Neural crest cell (in vitro differentiated cells): ENCODE measurements at places on chromosomes 16 and 17.

- DNase-seq = no peak
Measured at GRCh38 chr16:31472709-31473203, 804 bp downstream of the TGFB1I1 start.

GRCh38 chr16:11039726-11040125 lies 95.4 kb downstream of the CLEC16A start:
- no peak for DNase-seq

DNA sequence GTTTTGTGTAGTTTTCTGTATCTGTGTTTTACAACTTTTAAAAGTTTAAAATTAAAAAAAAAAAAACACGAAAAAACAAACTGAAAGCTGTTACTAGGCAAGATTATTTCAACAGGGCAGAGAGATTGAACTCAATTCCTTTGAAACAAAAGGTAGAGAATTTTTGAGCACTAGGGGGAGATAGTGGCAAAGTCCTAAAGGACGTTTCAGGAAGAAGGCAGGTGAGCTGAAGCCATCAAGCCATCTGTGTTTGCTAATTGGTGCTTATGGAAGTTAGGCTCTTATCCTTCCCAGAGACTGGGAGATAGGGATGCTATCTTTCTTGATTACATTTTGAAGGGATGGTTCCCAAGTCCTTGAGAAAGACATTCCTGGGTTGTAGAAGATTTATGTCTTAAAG lies 70.6 kb upstream of the CLEC3A start:
- DNase-seq = no peak

DNA sequence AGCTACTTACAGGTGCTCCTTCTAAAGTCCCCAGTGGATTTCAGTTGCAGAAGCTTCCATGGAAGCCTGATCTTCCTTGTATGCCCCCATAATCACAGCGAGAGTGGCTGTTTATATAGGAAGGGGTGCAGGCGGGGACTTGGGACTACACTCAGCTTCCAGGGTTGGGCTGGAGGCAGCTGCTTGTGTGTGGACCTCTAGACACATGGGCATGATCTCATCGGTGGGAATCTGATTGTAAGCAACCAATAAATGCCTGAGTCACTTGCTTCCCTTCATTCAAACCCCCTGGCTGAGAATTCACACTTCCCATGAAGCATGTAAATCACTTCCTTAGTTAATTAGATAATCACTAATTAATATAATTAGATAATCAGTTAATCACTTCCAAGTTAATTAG lies 1.0 kb upstream of the KRT20 start:
- DNase-seq = no peak

DNA sequence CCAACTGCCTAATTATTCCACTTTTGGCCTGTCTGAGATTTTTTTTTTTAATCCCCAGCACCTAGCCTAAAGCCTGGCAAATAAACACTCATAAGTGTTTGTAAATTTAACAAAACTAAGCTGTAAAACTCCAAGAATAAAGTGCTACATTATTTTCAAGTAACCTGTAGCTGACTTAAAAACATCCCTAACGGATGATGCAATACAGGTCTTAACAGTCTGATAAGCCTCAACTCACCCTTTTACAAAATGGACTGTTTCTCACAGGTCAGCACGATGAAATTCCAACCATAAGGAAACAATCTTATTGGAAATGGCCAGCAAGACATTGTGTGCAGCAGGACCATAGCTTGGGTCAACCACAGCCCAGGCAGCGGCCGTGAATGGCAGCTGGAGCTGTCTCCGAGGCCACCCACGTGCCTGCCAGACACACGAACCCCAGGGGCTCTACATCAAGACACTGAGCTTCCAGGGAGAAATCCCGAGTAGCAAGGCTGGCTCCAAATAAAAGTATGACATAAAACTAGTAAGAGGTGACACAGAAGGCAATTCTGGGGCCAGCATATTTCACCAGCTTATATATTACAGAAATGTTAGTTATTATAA lies 58.9 kb downstream of the NDEL1 start:
- no peak for DNase-seq

DNA sequence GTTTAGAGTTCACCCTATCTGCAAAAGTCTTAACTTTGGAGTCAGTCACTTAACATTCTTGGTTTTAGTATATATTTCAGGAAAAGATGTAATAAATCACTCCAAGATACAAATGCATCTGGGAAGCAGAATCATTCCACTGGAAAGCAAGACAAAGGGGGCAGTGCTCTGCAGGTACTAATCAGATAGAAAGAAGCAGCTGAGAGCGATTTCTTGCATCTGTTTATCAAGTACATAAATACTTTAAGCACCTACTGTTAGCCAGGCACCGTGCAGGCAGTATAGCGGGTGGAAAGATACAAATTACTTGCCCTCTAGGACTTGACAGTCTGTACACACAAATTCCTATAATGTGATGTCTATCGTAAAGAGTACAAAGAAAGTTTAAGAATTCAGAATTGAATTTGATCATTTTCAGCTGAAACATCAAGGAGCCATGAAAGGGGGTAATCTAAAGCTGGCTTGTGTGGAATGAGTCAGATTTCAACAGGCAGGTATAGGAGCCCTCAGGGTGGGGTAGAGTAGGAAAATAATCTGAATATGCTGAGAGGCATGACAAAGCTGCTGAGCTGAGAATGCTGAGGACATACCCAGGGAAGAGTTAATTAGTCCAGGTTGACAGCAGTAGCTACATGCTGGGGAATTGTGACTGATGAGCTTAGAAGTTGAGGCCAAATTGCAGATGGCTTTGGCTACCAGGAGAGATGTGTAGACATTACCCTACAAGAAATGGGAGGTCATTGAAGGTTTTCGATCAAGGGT lies 110.2 kb downstream of the CA10 start:
- no peak for DNase-seq

GRCh38 chr17:31877341-31877740 lies 18.3 kb upstream of the COPRS start:
- no peak for DNase-seq

DNA sequence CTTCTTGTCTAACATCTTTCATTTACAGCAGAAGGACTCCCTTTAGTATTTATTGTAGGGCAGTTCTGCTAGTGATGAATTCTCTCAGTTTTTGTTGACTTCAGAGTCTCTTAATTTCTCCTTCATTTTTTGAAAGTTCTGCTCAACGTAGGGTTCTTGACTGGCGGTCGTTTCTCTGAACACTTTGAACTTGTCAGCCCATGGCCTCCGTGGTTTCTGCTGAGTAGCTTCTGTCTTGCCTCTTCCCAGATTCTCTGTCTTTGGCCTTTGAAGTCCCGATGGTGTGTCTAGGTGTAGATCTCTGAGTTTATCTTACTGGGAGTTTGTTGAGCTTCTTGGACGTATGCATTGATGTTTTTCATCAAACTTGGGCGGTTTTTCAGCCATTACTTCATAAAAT lies 13.4 kb downstream of the GAA start:
- no peak for DNase-seq

GRCh38 chr16:48129926-48130325 lies 25.9 kb downstream of the ABCC12 start:
- no peak for DNase-seq

- DNase-seq = no peak
Measured at GRCh38 chr16:10738231-10739077, 5.2 kb upstream of the NUBP1 start.

- DNase-seq = no peak
Measured at GRCh38 chr16:25013751-25014499, 1.2 kb downstream of the ARHGAP17 start.

GRCh38 chr17:16304830-16305229 lies 48.4 kb downstream of the CENPV start:
- peak; percentile 17 for DNase-seq

DNA sequence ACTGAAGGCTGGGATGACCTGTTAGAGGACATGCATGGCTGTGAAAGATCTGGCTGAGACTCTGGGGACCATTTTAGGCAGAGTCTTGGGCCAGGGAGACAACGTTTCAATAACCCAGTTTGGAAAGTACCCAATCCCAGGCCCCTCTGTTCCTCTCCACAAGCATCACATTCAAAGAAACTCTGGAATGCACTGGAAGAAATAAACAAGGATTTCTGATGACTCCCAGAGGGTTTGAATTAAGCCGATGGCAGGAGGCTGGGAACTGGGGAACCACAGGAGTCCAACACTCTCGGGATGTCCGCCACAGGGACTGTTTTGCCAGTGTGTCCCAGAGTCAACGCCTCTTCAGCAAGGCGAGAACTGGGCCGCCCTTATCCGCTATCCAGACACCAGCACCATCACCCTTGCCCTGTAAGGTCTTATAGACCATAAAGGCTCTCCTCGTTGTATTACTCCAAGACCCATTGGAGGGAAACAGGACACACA lies 3.3 kb downstream of the PMP22 start:
- no peak for DNase-seq

GRCh38 chr17:4721203-4722135 lies 9.8 kb upstream of the MED11 start:
- DNase-seq = no peak

DNA sequence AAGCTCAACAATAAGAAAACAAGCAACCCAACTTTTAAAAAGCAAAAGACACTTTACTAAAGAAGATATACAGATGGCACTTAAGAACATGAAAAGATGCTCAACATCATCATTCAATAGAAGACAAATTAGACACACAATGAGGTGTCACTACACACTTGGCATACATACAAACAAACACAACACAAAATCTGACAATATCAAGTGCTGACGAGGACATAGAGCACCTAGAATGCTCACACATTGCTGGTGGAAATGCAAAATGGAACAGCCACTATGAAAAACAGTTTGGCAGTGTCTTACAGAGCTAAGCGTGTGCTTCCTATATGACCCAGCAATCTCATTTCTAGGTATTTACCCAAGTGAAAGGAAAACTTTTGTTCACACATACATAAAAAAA lies 18.9 kb downstream of the RPRML start:
- DNase-seq = no peak

- DNase-seq = no peak
Measured at GRCh38 chr16:51996516-51996915, 550.4 kb downstream of the TOX3 start.

- no peak for DNase-seq
Measured at GRCh38 chr16:19972111-19972510, 87.5 kb upstream of the GPRC5B start.

DNA sequence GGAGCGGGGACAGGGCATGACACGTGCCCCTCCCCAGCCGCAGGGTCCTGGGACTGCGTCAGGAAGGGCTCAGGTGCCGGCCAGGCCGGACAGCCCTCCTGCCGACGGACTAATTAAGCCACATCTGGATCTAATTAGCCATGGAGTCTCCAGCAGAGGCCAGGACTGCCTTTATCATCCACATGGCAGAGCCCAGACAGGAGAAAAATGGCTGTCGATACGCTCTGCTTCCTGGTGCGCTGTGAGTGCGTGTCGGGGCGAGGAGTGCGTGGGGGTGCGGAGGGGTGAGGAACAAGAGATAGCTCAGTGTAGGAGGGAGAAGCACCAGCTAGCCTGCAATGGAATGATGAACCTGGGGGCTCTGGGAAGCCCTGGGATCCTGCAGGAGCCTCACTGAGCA lies 218.8 kb downstream of the IRF8 start:
- no peak for DNase-seq

DNA sequence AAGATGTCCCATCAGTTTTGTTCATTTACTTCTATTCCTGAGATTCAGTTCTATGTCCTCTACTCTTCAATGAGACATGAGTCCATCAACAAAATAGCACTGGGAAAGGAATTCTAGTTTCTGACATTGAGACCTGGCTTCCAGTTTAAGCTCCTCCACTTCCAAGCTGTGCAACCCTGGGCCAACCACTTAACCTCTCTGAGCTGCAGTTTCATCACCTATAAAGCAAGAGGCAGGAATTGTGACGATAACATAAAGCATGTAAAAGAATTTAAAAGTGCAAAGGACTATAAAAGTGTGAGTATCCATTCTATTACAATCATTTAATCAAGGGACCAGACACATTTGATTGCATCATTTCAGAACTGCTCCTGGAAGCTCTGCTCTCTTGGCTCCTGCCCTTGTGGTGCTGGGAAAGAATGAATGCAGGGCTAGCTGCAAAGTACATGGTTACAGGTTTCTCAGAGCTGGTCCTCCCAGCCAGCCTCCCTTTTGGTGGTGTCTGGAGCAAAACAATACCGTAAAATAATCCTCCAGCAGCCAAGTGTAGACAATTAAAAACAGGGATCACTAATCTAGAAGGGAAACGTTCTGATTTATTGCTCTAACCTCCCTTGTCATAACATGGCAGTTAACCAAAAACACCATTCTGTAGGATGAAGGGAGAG lies 113.9 kb downstream of the VPS53 start:
- DNase-seq = no peak

DNA sequence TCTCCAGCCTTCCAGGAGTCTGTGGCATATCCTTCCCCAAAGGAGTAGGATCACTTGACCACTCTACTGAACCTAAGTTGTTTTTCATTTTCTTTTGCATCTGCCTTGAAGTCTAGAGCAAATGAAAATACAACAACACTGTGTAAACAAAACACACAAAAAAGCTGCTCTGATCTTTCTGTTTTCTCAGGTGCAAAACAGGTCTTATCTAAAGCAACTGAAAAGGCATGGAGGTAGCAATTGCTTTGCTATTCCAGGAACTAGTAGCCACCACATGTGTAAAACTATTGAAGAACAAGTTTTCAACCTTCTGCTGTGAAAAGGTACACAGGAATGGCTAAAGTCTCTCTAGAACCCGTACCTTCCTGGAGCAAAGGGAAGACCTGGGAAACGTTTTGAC lies 127.1 kb downstream of the PITPNC1 start:
- DNase-seq = no peak

DNA sequence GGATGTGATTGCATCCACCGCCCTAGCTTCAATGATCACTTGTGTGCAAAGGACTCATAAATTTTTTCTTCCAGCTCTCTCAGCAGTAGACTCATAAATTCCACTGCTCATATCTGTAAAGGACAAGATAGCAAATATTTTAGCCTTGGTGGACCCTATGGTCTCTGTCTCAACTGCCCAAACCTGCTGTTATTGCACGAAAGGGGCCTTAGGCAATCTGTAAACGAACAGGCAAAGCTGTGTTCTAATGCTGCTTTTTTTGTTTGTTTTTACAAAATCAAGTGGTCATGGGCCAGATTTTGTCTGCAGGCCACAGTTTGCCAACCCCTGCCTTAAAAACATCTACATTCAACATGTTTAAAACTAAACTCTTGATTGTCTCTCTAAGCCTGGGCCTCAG lies 34.1 kb downstream of the FAM20A start:
- DNase-seq = no peak

- no peak for DNase-seq
Measured at GRCh38 chr16:23395732-23396131, 57.3 kb downstream of the COG7 start.

GRCh38 chr17:14545156-14545906 lies 244.4 kb downstream of the HS3ST3B1 start:
- DNase-seq = no peak
